NB4 (cell line): ENCODE measurements at places on chromosomes 12 and 14.
A peak's percentile ranks its signal among the peaks of the same experiment; 100 is the strongest.

- no peak for DNase-seq
Measured at GRCh38 chr12:7646178-7646475, 19.6 kb downstream of the APOBEC1 start.

DNA sequence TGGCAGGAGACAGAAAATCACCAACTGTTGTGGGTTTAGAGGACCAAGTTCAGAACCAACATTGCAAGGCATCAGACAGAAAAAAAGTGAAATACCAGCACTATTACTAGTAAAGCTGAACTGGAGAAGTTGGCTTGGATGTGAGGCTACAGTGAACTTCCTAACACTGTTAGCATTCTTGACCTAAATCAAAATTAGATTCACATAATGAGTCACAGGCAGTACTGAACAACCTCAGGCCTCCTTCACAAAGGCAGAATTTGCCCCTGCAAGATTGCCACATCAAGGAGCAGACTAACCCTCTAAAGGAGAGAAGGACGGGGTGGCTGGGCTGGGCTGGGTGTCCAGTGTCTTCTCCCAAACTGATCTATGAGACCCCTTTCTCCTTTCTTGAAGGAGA is 539.7 kb downstream of the SNAPC1 start:
- DNase-seq = no peak

DNA sequence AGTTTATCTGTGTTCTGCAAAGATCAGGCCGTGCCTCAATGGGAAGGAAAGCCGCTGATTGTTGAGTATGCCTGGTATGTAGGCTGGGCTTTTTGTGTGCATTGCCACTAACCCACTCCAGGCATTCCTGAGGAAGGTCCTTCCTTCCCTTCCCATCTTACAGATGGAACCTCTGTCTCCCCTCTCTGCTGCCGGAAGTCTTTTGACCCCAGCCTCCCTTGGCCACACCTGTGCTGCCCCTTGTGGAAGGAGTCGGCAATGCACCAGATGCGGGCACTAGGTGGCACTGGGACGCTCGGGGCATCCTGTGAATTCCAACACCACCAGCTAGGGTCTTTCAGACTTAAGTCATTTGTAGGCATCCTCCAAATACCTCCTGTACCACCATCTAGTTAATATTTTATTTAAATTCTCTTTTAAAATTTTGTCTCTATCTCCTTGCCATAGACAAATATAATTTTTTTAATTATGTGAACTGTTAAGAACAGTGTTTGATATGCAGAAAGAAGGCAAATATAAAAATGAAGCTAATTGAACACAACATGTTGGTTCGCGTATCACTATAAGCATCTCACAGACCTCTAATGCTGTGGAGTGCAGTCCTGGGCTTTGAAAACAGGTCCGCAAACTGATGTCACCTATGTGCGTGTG is 99.6 kb downstream of the RIN3 start:
- peak; percentile 59 for DNase-seq

GRCh38 chr12:127886827-127887226 is 380.1 kb upstream of the TMEM132C start:
- DNase-seq = no peak

- no peak for DNase-seq
Measured at GRCh38 chr14:101471723-101472517, 89.4 kb upstream of the DIO3 start.

- DNase-seq = peak; percentile 19
Measured at GRCh38 chr12:45655743-45656142, 73.8 kb upstream of the ARID2 start.

- DNase-seq = peak; percentile 97
Measured at GRCh38 chr14:65290830-65291229, 121.7 kb upstream of the FUT8 start.

- peak; percentile 58 for DNase-seq
Measured at GRCh38 chr12:81128930-81129554, 51.2 kb downstream of the ACSS3 start.

GRCh38 chr14:67917006-67917405 is 97.4 kb downstream of the RAD51B start:
- DNase-seq = no peak

DNA sequence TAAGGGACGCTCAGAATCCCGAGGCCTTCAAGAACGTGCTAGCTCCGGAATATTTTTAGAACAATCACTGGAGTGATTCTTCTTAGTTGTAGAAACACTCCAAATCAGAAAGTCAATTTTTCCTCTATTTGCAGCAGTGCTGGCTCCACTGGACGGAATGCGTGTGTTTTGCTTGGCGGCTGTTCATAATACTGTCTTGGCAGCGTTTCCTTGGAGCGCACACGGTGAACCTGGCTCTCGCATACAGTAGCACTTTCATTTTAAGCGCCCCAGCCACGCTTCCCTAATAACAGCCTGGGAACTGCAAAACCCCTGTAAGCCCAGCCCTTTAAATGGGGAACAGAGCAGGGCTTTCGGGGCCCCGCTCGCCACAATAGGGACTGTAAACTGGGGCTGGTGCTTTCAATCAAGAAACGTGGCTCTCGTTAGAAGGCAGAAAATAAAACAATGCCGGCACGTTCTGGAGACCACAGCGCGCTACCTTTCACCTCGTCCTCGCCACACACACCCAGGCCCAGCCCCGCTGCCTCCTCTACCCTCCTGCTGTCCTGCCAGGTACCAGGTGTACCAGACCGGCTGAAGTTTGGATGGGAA is 79.9 kb downstream of the BCL11B start:
- DNase-seq = no peak

DNA sequence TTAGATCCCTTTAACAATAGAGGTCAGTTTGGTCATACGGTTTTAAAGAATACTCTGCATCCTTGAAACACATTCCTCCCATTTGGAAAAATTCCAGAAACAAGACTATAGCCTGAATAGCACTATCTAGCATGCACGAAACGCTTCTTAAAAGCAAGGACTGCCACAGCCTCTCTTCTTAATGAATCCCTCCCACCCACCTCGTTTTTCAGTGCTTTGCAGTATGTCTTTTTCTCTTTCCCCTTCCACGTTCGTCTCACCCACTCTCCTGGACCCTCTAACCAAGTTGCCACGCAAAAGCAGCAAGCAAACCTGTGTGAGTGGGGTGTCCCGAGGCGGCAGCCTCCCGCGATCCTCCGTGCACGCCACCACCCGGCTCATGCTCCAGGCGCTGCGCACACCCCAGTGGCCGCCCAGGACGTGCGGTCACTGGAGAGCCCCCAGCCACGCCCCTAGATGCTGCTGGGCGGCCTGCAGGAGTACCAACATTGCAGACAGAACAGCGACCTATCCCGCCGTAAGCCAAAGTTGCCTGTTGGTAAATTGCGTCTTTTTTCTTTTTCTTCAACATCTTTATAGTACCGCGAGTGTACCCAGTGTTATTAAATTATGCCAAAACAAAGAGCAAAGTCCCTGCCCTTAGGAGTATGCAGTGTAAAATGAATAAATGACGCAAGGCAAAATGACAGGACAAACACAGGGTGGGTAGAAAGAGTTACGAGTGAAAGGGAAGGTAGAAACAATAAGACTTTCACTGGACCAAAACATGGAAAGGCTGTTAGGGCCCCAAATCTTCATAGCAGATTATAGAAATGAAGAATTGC is at the start of gene SLC38A4:
Gene SLC38A4, minus strand, starts transcription at position 407 of the 824 bp plus-strand sequence. CDS start 32,926 bp downstream, outside the sequence.
- no peak for DNase-seq

- DNase-seq = no peak
Measured at GRCh38 chr12:34287986-34288962, 266.0 kb downstream of the ALG10 start.

GRCh38 chr12:3715999-3716398 is 36.9 kb downstream of the CRACR2A start:
- DNase-seq = no peak

DNA sequence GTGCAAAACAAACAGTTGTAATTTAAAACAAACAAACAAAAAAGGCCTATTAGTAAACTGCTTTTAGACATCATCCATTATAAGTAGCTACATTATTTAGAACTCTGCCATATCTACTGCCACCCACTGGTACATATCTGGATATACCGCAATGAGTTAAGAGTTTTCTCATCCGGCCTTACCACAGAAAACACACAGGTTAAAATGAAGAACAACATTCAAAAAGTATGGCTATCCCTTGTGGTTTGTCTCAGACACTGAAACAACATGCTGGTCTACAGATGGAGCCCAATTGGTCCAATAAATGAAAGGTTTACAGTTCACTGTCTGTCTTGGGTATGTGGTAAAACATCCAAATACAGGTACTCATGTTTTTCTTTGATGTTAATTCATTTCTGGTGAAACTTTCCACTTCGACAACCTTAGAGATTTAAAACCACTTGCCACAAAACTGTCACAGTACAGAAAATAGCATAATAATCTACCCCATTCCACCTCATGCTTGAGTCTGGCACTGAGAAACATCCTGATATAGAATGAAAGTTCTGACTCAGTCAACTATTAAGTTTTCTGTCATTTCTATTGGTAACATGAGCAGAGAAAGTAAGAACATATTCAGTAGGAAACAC is 354.3 kb downstream of the CEP128 start:
- peak; percentile 31 for DNase-seq

DNA sequence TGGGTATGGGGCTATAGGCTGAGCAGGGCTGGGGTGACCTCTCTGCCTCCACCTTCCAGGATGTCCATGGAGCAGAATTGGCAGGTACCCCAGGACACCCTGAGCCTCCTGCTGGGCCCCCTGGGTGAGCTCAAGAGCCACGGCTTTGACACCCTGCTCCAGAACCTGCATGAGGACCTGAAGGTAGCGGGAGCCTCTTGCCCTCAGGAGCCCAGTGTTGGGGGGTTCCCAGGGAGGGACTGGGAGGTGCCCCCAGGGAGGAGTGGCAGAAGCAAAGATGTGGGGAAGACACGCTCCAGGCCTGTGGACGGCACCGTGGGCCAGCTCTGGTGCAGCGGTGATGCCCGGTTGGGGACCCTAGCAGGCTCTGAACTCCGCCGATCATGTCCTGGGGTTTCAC is 8.3 kb downstream of the TNFAIP2 start:
- DNase-seq = no peak

- no peak for DNase-seq
Measured at GRCh38 chr12:126424696-126425095, 1359.5 kb downstream of the AACS start.

- no peak for DNase-seq
Measured at GRCh38 chr12:25942709-25943108, 15.8 kb upstream of the RASSF8 start.

- no peak for DNase-seq
Measured at GRCh38 chr12:10551375-10551774, 45.7 kb downstream of the EIF2S3B start.

DNA sequence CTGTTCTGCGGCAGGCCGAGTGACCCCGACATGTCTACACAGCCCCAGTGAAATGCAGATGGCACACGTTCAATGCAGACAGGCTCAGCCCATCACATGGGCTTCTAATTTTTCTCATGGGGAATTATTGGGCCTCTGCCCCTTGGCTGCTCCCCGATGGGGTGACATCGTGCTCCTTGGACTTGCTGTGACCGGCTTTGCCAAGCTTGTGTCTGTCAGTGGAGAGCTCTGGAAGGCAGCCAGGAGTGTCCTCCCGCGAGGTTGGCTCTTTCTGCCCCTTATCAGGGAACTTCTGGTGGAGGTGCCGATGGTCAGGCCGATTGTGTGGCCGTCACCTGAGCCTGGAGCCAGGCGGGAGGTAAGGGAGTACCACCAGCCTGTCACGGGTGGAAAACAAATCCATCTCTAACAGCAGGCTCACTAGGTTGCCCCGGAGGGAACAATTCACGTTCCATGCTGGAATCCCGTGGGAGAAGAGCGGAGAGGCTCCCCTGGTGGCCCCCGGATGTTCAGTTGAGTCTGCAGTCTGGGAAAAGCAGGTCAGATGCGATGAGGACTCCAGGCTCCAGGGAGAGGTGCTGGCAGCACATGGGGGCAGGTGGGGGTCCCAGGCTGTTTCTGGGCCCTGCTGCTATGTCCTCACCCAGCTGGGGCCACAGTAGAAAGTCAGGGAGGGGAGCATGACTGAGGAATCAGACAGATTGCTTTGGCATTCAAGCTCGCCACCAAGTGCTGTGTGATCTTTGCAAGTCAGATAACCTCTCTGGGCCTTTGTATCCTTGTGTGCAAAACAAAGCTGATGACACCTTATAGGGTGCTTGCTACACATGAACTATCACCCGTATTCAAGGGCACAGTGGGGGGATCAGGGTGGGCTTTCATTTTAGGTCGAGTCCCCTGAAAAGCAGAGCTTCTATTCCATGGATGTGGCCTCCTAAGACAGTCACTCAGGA is 43.2 kb upstream of the EML1 start:
- no peak for DNase-seq

GRCh38 chr12:43754015-43754414 is 4.6 kb downstream of the PUS7L start:
- no peak for DNase-seq

- DNase-seq = no peak
Measured at GRCh38 chr12:67354966-67355365, 85.8 kb downstream of the CAND1 start.

DNA sequence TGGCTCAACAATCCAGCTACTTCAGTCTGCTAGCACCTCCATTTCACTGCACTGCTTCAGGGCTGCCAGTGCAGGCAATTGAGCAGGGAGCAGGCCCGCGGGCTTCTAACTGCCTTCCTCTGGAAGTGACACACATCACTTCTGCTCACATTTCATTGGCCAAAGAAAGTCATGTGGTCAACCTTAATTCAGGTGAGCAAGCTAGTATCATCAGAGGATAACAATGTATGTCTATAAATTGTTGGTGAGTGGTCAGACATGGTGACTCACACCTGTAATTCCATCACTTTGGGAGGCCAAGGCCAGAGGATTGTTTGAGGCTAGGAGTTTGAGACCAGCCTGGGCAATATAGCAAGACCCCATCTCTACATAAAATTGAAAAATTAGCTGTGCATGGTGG is 22.3 kb upstream of the CHGA start:
- no peak for DNase-seq

- no peak for DNase-seq
Measured at GRCh38 chr14:102667703-102668102, 75.3 kb downstream of the RCOR1 start.

GRCh38 chr14:96267336-96267735 is 11.3 kb downstream of the BDKRB1 start:
- no peak for DNase-seq

DNA sequence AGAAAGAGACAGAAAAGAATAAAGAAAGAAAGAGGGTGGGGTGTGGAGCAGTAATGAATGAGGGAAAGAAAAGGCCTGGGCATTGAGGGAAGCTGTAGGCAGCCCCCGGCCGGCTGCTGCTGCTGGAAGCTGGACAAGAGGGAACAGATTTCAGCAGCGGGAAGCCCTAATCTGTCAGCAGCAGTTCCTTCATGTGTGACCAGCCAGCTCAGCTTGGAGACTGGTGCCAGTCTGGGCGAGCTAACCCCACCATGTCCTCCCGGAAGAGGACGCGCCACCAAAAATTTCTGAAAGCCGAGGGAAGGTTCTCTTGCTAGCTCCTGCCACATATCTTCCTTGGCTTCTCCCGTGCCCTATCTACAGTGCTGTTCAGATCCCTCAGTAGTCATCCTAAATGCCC is 236.8 kb downstream of the GRIN2B start:
- no peak for DNase-seq

DNA sequence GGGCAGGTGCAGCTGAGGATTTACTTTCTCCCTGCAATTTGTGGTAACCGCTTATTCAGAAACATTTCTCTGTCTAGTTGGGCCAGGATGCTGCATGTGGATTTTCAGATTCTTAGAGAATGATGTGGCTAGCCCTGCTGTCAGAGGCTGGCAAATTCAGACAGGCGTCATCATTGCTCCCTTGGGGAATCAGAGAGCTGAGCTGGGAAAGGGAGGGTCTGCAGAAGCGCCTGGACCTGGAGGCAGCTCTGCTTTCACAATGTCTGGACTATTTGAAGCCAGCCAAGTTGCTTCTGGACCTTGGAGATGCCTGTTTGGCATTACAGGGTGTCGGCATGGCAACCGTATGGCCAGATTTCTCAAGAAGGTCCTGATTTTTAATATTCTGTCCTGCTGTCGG is 3.4 kb downstream of the GALNT16 start:
- DNase-seq = peak; percentile 50

- DNase-seq = no peak
Measured at GRCh38 chr14:42715316-42715715, 1108.6 kb downstream of the LRFN5 start.
